CD4-positive, alpha-beta T cell treated with Interleukin-4 for 1 hour (primary cell): ENCODE measurements at places on chromosomes 5 and 9.

DNA sequence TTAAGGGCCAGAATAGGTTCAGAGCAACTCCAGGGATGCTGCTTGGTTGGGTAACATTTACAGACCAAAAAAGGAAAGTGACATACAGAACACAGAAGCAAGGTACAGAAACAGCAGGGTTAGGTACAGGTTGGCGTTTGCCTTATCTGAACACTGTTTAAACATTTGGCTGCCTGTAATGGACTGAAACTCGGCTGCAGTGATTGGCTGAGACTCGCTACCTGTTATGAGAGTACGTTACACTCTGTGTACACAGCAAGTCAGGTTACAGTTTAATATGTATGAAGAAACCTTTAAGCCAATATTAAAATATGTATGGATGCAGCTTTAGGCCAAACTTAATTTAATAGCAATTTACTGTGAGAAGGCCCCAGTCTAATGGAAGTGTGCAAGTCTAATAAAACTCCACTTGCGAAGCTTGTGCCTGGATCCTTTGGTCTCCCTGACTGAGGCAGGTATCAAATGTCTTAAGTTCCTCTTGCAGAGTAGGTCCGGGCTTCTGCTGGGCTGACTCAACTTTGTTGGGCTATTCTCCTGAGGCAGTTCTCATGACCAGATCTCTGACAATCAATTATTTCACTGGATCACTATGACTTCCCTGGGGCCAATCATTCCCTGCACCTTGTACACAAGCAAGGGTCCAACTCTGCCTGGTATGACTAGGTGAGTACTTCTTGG is 204.9 kb downstream of the ZNF462 start:
- no peak for DNase-seq

GRCh38 chr5:89840906-89841305 is 568.6 kb downstream of the CETN3 start:
- no peak for DNase-seq

DNA sequence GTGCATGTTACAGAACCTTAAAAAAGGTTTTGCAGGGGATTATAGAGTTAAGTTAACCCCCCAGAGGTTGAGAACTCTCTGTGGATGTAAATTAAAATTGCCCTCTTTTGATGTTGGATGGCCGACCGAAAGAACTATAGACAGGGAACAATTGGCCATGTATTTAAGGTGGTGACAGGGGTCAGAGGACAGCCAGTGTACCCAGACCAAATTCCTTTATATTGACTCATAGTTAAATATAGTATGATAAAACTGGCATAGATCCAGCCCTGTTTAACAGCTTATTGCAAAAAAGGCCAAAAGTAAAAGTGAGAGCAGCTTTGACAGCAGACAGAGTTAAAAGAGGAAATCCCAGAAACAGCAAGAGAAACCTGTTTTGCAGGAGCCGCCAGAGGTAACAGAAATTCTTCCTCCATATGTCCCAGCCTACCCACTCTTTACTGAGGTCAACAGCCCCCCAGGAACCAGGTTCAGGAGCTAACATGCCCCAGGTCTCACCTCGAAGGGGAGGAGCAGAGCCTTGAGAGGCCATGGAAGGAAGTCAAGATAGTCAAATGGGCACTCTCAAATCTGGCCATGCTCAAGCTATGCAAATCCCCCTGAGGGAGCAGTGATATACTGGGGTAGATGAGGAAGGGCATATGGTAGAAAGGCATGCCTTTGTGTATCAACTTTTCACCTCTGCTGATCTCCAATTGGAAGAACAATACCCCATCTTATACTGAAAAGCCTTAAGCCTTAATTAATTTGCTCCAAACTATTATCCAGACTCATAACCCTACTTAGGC is 156.4 kb upstream of the COX7C start:
- DNase-seq: no peak

DNA sequence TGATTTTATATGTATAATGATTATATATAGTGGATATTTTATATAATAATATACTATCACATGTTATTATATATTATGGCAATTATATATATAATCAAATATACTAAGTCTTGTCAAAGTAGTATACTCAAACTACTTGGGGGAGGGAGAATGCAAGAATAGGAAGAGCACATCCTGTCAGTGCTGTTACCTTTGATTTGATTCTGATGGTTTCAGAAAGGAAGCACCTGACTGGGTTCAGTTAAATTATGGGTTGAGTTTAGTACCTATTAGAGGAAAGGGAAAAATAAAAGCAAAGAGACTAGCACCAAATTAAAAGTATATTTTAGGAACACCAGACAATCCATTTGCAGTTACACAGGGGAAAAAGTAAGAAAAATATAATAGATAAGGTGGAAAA is 107.6 kb downstream of the GRIA1 start:
- no peak for DNase-seq

DNA sequence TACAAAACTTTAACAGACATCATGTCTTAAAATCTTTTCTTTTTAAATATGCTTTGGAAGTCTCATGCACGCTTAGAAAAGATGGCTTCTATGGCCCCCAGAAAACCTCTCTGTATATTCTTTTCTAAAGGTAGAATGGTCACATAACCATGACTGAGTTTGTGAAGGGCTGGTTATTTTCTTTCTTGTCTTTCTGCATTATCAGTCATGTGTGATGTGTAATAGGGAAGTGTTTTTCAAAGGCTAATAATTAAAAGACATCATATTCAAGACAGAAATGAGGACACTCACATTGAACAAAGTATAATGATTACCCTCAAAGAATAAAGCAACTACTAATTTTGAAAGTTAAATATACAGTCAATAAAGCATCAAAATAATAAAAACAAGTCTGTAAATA is 253.4 kb downstream of the TRPM3 start:
- DNase-seq: no peak

DNA sequence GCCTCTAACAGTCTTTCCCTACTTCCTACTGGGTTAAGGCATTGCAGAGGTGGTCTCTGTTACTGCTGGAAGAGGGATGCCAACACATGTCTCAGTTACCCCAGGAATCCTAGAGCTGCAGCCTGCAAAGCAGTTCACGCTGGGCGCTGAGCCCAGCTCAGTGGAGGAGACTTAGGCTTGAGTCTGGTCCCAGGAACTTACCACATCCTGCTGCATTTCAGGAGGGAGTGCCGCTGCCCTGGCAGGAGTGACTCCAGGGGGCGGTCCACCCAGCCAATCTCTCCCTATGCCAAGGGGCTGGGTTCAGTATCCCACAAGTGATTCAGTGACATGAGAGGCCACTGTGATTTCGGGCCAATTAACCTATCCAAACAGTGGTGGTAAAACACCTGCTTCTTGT is 7.6 kb downstream of the TTC16 start:
- DNase-seq: no peak

- no peak for DNase-seq
Measured at GRCh38 chr9:21871256-21871975, 69.0 kb downstream of the MTAP start.

DNA sequence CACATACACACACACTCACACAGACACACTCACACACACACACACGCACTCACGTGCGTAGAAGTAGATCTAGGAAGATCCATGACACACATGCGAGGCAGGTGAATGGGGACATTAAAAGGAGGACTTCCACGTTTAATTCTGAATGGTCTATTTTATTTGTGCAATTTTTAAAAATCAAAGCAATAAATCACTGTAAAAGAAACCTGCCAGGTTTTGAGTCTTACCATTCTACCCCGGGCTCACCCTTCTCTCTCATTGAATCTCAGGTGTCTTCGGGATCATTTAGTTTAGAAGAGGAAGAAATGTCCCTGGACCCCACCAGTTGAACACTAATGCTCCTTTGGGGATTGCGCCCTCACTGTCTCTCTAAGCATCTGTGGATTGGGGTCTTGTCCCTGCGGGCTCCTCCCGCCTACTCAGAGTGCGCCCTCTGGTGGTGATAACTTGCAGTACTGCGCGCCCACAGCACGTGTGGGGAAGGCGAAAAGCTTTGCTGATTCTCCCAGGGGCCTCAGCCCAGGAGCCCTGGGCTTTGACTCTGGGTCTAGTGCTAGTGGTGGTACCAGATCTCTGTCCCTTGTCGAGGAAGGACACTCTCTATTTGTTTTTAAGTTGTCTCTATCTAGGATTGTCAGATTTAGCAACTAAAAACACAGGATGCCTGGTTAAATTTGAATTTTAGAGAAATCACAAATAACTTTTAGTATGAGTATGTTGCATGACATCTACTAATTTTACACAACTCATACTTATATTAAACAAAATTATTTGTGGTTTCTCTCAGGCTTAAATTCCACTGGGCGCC is 34.8 kb downstream of the BOD1 start:
- peak; percentile 14 for DNase-seq

DNA sequence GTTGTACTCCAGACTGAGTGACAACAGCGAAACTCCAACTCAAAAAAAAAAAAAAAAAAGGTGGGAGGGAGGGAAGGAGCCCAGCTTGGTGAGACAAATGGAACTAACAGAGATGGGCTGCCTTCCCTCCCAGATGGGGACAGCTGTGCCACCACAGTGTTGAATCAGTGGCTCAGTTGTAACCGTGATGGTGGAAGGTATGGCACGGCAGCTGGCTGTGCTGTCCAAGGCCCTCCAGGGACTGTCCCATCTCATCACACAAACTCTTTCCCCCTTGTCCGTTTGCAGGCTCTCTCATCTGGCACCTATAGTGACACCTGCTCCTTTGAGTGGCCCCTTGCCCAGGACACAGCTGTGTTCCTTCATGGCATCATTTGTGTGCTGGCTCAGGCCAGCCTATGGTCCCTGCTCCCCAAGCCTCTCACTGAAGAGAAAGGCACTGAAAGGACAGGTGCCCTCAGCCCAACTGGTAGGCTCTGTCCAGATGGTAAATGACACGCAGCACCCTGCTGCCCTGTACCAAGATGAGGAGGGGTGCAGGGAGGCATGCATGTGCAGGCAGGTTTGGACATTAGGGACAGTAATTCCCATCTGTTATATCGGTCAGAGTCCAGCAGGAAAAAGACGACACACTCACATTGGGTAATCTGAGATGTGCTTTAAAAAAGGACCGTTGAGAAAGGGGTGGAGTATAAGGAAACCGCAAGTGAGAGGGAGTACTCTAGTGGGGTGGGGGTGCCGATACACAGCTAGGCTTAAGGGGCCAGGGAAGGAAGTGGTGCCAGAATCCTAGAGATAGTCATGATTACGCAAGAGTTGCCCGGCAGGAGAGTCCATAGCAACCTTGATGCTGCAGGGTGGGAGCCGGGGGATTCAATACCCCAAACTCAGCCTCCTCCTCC is 4.3 kb downstream of the SMIM33 start:
- DNase-seq: peak; percentile 27

- DNase-seq: peak; percentile 50
Measured at GRCh38 chr9:93020771-93021670, 37.5 kb upstream of the SUSD3 start.

DNA sequence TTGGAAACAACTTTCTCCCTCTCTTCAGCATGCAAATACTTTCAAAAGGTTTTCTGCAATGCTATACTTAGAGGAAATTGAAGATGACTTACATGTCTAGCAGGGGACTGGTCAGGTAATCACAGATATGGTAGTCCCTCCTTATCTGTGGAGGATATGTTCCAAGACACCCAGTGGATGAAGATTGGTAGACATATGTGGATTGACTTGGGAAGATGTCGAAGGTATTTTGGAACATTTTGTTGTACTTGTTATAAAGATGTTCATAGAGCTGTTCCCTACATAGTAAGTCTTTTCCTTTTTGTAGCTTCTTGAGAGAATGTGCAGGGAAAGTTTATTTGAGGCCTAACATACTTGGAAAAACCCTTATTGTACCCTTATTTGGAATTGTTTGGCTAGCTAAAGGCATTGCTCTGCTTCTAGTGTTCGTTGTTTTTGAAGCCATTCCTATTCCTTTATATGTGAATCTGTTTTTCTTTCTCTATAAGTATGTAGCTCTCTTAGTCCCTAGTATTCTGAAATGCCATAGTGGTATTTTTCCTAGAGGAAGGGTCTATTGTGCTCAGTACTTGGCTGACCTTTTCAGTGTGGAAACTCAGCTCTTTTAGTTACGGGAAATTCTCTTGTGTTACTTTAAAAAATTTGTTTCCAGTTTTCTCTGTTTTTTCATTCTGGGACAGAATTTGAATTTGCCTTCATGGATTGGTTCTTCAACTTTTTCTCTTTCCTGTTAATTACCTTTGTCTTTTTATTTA is 25.7 kb downstream of the GPR151 start:
- DNase-seq: no peak

GRCh38 chr9:86402591-86402990 is 48.4 kb upstream of the TUT7 start:
- DNase-seq: no peak

DNA sequence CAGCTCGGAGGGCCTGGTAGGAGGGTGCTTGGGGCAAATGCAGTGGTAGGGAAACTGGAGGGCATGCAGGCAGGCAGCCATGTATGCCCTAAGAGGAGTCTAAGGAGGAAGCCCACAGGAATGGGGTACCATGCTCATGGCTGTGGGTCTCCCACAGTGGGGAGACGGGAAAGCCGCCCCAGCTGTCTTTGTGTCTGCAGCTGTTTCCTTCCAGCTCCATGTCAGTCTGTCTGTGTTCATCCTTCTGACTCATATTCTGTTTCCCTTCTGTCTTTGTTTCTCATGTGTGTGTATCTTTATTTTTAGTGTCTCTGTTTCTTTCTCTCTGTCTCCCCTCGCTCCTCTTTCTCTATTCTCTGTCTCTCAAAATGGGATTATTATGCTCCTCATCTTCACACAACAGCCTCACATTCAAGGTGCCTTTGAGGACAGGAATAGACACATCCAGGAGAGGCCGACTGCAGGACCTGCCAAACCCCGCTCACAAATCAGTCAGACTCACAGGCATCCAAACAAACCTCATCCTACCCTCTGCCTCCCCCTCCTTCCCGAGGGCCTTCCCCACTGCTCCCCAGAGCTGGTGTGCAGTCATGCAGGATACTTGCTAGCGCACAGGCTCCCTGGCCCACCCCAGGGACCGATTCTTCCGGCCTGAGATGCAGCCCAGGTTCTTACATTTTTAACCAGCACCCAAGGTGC is 68.4 kb upstream of the RARS1 start:
- no peak for DNase-seq

GRCh38 chr5:113171520-113171919 is 194.9 kb downstream of the DCP2 start:
- no peak for DNase-seq

DNA sequence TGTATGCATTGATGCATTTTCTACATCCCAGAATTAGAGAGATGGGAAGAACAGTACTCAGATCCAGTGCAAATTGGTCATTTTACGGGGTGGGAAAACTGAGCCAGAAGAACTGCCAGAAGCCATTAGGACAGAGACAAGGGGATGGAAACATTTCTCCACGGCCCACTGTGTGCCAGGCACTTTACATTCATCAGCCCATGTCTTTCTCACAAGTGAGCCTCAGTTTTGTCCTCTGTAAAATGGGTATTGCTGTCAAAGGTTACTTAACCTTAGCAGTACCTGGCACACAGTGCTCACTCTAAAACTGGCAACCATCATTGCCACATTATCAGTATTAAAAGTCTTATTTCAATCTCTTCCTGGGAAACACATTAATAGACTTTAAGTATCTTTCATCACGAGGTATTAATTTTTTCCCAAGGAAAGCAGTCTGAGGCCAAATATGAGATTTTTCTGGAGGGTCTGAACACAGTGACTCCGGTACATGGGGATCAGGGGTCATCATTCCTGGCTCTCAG is 5.2 kb downstream of the DUSP1 start:
- no peak for DNase-seq

- no peak for DNase-seq
Measured at GRCh38 chr5:994272-994607, 14.4 kb upstream of the NKD2 start.
